H1 (cell line): ENCODE measurements at places on chromosomes 3 and 15. TPM values are rescaled to one million over a fixed set of nuclear protein-coding genes. Genes with fewer than 3 reads are reported as not detected.

Gene MLF1
- total RNA-seq = 39.1 and 48.9 TPM in 2 replicates

Gene HHATL
- not detected in 2 replicates for total RNA-seq

Gene TMEM40
- total RNA-seq = not detected in 2 replicates

Gene ECE2
- 0.48 and 0.86 TPM in 2 replicates for total RNA-seq

Gene TUSC7
- total RNA-seq = not detected in 2 replicates

Gene TIMP4
- total RNA-seq = 7.5 and 8.7 TPM in 2 replicates

Gene ACVR2B
- 99.9 and 109 TPM in 2 replicates for total RNA-seq

Gene MTFMT
- 16.5 and 20.8 TPM in 2 replicates for total RNA-seq

Gene FOXB1
- 1.5 and 2.1 TPM in 2 replicates for total RNA-seq

Gene P2RY1
- total RNA-seq = 25.2 and 28.3 TPM in 2 replicates

Gene LRRC34
- total RNA-seq = 3.3 and 4.6 TPM in 2 replicates

DNA sequence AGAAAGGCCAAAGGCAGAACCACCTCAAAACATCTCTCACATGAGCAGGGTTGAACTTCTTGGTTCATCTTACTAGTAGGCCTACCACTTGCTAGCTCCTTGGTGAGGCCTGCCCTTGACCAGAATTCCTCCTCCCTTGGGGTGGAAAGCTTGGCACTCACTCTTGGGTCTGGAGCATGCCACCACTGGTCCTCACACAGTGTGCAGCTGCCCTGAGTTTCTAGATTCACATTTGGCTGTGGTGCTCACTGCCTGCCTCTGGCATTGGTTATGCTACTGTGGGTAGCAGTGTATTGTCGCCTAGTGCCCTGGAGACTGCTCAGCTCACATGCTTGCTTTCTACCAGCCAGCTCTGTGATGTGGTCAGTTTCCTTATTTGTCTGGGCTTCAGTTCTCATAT, 23.7 kb downstream of the OXNAD1 start:
- DNase-seq = no peak
- no peaks in the 10 kb centered on the region for H3K27me3 ChIP-seq
- H3K27ac ChIP-seq = no peak overlapping the region
- H3K36me3 ChIP-seq = no peaks in the 10 kb centered on the region
- H3K4me1 ChIP-seq = no peaks in the 10 kb centered on the region

- H3K27me3 ChIP-seq = no peaks in the 10 kb centered on the region
- no peak overlapping the region for H3K4me3 ChIP-seq
- H3K4me1 ChIP-seq = no peaks in the 10 kb centered on the region
Measured at GRCh38 chr3:186152889-186153292, 44.0 kb upstream of the ETV5 start.

DNA sequence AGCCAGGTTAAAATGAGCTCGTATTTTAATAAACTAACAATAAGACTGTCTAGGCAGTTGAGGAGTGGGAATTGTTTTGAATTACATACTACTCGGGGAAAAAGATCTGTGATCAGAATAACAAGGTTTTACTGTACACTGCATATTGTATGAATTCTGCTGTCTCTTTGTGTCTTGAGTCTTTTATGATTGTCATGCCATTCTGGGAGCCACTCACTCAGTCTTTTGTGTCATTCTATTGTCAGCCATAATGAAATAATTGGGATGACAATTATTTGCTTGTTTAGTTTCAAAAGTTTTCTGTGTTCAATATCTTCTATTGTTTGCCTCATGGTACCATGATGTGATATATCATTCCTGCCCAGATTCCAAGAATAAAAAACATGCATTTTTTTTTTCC, 339.6 kb upstream of the TBL1XR1 start:
- no peak overlapping the region for H3K4me3 ChIP-seq
- no peak overlapping the region for H3K27ac ChIP-seq
- peaks cover 7% of the 10 kb centered on the region; the same call in 1 of the 2 replicates for H3K4me1 ChIP-seq
- no peaks in the 10 kb centered on the region for H3K36me3 ChIP-seq

DNA sequence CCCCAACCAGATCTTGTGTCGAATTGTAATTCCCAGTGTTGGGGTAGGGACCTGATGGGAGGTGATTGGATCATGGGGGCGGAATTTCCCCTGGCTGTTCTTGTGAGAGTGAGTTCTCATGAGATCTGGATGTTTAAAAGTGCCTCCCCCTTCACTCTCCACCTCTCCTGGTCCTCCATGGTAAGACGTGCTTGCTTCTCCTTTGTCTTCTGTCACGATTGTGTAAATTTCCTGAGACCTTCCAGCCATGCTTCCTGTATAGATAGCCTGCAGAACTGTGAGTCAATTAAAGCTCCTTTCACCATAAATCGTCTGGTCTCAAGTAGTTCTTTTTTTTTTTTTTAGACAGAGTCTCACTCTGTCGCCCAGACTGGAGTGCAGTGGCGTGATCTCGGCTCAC, 42.3 kb downstream of the NR1D2 start:
- H3K36me3 ChIP-seq = no peaks in the 10 kb centered on the region
- peaks cover 3% of the 10 kb centered on the region for H3K4me1 ChIP-seq
- no peak for DNase-seq
- no peak overlapping the region for H3K4me3 ChIP-seq

DNA sequence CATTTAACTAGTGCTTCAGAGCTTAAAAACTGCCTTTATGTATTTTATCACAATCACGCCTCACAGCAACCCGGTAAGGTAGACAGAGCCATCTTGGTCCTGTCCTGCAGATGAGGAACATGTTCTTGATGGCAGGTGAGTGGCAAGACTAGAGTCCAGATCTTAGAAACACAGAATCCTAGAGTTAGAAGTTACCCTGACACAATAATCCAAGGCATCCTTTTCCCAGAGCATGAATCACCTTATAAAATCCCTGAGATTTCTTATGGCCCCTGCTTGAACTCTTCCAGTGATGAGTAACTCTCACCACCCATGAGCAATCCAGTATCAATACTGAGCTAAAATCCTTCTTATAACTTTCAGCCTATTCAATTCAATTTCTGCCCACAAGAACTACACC, 16.9 kb downstream of the POPDC2 start:
- H3K27me3 ChIP-seq = no peaks in the 10 kb centered on the region
- H3K36me3 ChIP-seq = no peaks in the 10 kb centered on the region
- H3K4me3 ChIP-seq = no peak overlapping the region
- no peak for DNase-seq
- H3K27ac ChIP-seq = no peak overlapping the region
- H3K4me1 ChIP-seq = peaks cover 2% of the 10 kb centered on the region; the same call in 1 of the 2 replicates

GRCh38 chr3:70067860-70068521, 68.5 kb downstream of the SAMMSON start:
- no peak overlapping the region for H3K4me3 ChIP-seq
- DNase-seq = no peak

DNA sequence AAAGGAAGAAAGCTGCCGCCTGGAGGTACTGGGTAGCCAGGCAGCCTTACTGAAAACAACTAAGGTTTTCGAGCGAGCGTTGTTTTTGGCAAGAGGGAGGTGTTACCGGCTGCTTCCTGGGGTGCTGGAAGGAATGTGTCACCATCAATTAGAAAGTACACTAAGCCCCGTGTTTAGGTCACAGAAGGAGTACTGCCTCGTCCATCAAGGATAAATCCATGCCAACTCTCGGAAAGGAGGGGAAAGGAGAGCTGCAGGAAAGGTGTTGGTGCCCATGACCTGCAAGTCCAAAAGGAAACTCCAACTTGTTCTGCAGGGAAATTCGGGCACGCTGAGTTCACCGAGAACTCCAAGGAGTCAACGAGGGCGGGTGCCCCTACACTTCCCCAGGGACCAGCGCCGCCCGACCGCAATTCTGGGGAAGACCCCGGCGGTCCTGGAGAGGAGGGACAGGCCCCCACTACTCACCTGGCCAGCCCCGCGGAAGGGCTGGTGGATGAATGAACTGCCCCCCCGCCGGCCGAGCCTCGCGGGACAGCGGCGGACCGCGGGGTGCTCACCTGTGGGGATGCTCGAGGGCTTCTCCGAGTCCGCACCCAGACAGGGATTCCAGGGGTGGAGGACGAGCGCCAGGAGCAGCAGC, 542 bp downstream of the PLOD2 start:
- H3K27me3 ChIP-seq = no peaks in the 10 kb centered on the region; the same call in 1 of the 2 replicates
- DNase-seq = peak; percentile 71
- H3K36me3 ChIP-seq = no peaks in the 10 kb centered on the region

DNA sequence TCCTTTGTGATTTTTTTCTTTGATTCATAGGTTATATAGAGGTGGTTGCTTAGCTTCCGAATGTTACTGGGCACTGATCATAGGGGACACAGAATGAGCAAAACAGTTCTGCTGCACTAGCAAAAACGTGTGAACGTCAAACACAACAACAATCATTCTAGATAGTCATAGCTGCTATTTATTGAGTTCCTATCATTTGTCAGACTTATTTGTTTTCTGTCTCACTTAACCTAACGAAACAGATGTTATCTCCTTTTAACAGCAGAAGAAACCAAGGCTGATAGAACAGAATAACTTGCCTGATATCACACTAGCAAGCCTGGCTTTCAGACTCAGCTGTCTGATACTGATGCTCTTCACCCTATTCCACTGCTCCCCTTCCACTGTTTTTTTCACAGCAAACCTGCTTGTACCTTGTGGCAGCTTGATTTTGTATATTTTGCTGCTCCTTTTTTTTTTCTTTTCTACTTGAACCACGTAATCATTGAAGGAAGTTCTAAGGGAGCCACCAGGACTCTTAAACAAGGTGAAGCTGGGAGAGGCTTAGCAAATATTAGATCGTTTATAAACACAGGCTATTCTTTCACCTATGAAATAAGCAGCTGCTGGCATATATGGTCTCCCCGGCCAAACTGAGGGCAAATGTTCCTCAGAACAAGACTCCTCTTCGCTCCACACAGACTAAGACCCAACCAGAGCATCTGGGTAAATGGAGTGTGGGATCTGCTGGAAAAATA, 78.8 kb downstream of the MCF2L2 start:
- H3K4me1 ChIP-seq = no peaks in the 10 kb centered on the region
- no peak overlapping the region for H3K4me3 ChIP-seq
- no peak for DNase-seq
- H3K27me3 ChIP-seq = no peaks in the 10 kb centered on the region

DNA sequence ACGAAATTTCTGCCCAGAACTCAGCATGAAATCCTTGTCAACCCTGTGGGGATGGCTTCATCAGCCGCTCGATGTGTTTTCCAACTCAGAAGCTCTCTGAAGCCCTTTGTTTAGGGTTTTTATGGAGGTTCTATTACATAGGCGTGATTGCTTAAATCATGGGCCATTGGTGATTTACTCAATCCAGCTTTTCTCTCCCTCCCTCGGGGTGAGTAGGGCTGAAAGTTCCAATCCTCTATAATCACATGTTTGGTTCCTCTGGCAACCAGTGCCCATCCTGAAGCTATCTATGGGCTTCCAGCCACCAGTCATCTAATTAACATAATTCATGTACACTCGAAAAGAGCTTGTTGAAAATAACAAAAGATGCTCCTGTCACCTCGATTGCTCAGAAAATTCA, 51.6 kb downstream of the GATM start:
- H3K27ac ChIP-seq = no peak overlapping the region
- no peaks in the 10 kb centered on the region for H3K36me3 ChIP-seq
- no peaks in the 10 kb centered on the region for H3K27me3 ChIP-seq
- no peak overlapping the region; the same call in 1 of the 2 replicates for H3K4me3 ChIP-seq
- H3K4me1 ChIP-seq = peaks cover 5% of the 10 kb centered on the region; the same call in 1 of the 2 replicates

DNA sequence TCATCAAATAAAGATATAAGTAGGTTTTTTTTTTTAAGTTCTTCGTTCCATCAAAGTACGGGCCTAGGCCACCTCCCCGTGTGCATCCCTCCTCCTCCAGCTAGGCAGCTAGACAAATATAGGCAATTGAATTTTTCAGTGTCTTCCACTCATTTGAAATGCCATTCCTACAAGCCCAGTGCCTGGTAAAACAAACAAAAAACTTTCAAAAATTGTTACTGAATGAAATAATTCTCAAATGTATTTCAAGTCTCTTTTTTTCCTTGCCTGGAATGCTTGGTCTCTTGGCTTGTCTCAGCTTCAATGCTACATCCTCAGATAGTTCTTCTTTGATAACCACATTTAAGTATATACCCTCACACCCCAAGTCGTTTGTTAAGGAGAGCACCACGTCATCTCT, 3.8 kb downstream of the EIF2AK4 start:
- no peak for DNase-seq
- H3K27me3 ChIP-seq = no peaks in the 10 kb centered on the region
- H3K4me1 ChIP-seq = no peaks in the 10 kb centered on the region

DNA sequence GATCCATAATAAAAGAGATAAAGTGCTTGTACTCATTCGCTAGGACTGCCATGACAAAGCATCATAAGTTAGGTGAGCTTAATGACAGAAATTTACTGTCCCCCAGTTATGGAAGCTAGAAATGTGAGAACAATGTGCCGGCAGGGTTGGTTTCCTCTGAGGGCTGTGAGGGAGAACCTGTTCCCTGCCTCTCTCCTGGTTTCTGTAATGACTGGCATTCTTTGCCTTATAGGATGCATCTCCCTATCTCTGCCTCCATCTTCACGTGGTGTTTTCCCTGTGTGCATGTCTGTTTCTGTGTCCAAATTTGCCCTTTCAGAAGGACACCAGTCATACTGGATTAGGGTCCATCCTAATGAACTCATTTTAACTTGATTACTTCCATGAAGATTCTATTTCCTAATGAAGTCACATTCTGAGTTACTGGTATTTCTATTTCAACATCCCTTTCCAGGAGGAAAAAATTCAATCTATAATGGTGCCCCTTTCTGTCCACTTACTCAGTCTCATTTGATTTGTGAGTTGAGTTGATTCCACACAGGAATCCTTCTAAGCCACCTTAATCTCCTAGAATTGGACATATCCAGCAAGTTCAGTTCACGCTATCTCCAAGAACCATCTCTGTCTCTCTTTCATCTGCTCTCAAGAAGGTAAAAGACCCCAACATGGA, 71.2 kb upstream of the LIPC start:
- no peak overlapping the region for H3K27ac ChIP-seq
- no peaks in the 10 kb centered on the region for H3K36me3 ChIP-seq
- no peaks in the 10 kb centered on the region for H3K27me3 ChIP-seq
- peaks cover 7% of the 10 kb centered on the region for H3K4me1 ChIP-seq
- DNase-seq = no peak

- DNase-seq = no peak
- no peaks in the 10 kb centered on the region for H3K36me3 ChIP-seq
- H3K27ac ChIP-seq = no peak overlapping the region
- no peaks in the 10 kb centered on the region for H3K4me1 ChIP-seq
- no peak overlapping the region for H3K4me3 ChIP-seq
Measured at GRCh38 chr3:156483426-156483825, 71.5 kb downstream of the SSR3 start.

- H3K27ac ChIP-seq = no peak overlapping the region
- no peaks in the 10 kb centered on the region for H3K36me3 ChIP-seq
- no peak overlapping the region for H3K4me3 ChIP-seq
- no peak for DNase-seq
- H3K27me3 ChIP-seq = no peaks in the 10 kb centered on the region
- peaks cover 5% of the 10 kb centered on the region; the same call in 1 of the 2 replicates for H3K4me1 ChIP-seq
Measured at GRCh38 chr3:21747966-21748555, 2.9 kb downstream of the ZNF385D start.

GRCh38 chr3:4008205-4008604, 209.0 kb downstream of the LRRN1 start:
- H3K36me3 ChIP-seq = no peaks in the 10 kb centered on the region
- H3K4me1 ChIP-seq = no peaks in the 10 kb centered on the region
- no peak overlapping the region for H3K4me3 ChIP-seq
- H3K27ac ChIP-seq = no peak overlapping the region
- H3K27me3 ChIP-seq = no peaks in the 10 kb centered on the region
- no peak for DNase-seq

GRCh38 chr3:187798531-187799530, 53.6 kb upstream of the BCL6 start:
- no peak for DNase-seq
- H3K27me3 ChIP-seq = no peaks in the 10 kb centered on the region
- no peaks in the 10 kb centered on the region for H3K36me3 ChIP-seq
- no peaks in the 10 kb centered on the region for H3K4me1 ChIP-seq
- no peak overlapping the region for H3K4me3 ChIP-seq

- H3K36me3 ChIP-seq = no peaks in the 10 kb centered on the region
- no peak overlapping the region for H3K27ac ChIP-seq
- H3K4me3 ChIP-seq = no peak overlapping the region
- DNase-seq = no peak
- H3K27me3 ChIP-seq = no peaks in the 10 kb centered on the region
Measured at GRCh38 chr3:157939166-157939565, 167.1 kb downstream of the SHOX2 start.

GRCh38 chr3:178288074-178288473, 248.2 kb upstream of the KCNMB2 start:
- H3K27ac ChIP-seq = no peak overlapping the region
- peaks cover 3% of the 10 kb centered on the region; the same call in 1 of the 2 replicates for H3K4me1 ChIP-seq
